ENCODE measurements at places on chromosomes 4 and X.

- DNase-seq = no peak
These were observed 388.7 kb downstream of the FAT4 start for GRCh38 chr4:125703443-125703842.

GRCh38 chr4:33625748-33626147 lies 2618.6 kb downstream of the ARAP2 start:
- no peak for DNase-seq

GRCh38 chrX:1455948-1456280 lies 3.2 kb upstream of the ASMTL start:
- DNase-seq = no peak

- DNase-seq = no peak
These were observed 100.5 kb downstream of the PRDM5 start for GRCh38 chr4:120821977-120822376.

- no peak for DNase-seq
These were observed 24.8 kb upstream of the SMARCA5 start for GRCh38 chr4:143488687-143489086.

GRCh38 chr4:99215521-99215920 lies 3.5 kb downstream of the ADH6 start:
- no peak for DNase-seq

GRCh38 chrX:115966920-115967319 lies 203.6 kb upstream of the AGTR2 start:
- DNase-seq = no peak

DNA sequence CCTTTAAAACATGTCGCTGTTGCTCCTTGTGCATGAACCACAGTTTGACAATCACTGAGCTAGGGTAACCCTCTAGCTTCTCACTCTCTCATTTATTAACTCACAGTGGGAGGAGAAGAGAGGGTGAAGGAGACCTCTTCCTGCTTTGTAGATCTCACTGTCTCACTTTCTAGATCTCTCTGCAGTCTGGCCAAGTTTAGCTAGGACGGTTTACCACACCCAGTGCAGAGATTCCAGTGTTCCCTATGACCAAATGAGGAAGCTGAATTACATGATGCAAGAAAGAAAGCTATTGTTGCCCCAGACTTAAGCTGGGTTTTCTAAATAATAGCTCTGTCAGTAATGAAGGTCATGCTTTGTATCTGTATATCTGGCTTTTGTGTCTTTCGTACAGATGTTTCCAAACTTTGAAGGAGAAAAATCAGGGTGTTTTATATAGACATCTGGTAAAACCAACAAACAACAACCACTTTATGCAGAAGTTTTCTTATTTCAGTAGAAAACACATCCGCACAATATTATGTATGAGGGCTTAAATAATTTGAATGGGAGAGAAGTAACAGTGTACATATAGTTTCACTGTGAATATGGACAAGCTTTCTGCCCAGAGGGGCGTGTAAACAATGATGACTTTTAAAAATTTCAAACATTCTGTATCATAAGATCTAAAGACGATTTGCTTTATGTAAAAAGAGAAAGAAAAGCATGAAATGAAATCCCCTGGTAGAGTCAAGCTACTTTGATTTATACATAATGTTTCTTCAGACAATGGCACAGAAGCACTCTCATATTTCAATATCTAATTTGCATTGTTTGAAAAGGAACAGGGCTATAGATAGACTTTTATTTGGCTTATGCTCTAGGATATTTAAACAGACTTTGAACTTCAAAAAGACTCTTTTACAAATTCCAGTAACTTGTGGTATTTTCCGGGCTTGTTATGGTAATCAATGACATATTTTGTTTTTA lies 582.3 kb downstream of the FSTL5 start:
- DNase-seq = no peak

GRCh38 chr4:1092026-1092982 lies 21.1 kb downstream of the RNF212 start:
- no peak for DNase-seq

- no peak for DNase-seq
These were observed 28.2 kb downstream of the CENPU start for GRCh38 chr4:184705692-184706091.

DNA sequence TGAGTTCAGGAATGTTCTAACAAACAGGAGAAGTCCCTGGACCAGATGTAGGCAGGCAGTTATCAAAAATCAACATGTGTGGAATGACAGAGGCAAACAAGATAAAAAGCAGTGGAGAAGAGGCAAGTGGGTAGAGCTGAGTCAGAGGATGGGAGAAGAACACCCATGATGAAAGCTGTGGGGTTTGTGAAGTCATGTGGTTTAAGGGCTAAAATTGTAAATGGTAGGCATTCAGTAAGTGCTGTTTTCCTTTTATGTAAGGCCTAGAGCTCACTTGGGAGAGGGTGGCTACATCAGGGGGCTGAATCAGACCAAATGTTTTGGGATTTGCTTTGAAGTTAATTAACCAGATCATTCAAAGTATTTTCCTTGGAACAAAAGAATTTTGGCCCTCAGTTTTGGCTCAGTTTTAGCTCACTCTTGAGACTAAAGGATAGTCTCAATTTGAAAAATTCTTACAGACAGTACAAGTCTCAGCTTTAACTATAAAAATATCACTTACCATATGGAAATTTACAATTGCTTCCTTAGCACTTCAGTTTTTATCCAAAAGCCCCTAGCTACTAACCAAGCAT lies 114.5 kb upstream of the PCDH7 start:
- no peak for DNase-seq

DNA sequence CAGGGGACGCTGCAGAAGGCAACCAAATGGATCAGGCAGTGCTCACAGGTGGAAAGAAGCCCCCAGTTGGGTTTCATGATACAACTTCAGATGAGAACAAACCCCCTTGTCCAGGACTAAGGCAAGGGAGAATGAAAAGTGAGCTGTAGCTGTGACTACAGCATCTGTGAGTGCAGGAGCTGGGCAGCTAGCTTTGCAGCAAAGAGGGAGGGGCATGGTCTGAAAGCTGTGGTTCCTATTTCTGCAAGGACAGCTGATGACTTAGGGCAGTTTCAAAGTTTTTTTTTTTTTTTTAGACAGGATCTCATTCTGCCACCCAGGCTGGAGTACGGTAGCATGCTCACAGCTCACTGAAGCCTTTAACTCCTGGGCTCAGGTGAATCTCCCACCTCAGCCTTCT lies 1317.4 kb upstream of the DIAPH2 start:
- DNase-seq = no peak

DNA sequence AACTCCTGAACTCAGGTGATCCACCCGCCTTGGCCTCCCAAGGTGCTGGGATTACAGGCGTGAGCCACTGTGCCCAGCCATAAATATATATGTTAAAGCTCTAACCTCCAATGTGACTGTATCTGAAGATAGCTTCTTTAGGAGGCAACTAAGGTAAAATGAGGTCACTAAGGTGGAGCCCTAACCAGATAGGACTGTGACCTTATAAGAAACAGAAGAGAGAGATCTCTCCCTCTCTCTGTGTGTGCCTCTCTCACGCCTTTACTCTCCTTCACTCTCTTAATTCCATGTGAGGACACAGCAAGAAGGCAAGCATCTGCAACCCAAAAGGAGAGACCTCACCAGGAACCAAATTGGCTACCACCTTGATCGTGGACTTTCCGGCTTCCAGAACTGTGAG lies 926 bp upstream of the MAGIX start:
- no peak for DNase-seq

DNA sequence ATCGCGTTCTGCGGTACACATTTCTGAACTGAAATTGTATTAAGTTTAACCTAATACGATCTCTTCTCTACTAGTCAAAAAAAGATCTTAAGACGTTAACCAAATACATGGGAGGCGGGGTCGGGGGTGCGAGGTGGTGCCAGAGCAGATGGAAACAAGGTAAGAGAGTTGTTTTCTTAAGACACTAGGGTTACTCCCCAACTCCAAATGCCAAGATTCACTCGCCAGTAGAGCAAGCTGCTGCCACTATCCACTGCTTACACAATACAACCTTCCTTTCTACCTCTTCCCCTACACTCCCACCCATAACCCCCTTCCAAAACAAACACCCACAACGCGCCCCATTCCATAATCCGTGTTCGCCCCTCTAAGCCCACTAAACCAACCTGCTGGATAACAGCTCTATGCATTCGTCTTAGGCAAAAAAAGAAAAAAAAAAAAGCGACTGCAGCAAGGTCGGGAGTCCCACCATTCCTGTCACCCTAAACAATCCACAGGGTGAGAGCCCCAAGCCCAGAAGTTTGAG lies 1.3 kb downstream of the LCORL start:
- no peak for DNase-seq

GRCh38 chr4:157080605-157081004 lies 4.7 kb downstream of the GLRB start:
- DNase-seq = no peak

DNA sequence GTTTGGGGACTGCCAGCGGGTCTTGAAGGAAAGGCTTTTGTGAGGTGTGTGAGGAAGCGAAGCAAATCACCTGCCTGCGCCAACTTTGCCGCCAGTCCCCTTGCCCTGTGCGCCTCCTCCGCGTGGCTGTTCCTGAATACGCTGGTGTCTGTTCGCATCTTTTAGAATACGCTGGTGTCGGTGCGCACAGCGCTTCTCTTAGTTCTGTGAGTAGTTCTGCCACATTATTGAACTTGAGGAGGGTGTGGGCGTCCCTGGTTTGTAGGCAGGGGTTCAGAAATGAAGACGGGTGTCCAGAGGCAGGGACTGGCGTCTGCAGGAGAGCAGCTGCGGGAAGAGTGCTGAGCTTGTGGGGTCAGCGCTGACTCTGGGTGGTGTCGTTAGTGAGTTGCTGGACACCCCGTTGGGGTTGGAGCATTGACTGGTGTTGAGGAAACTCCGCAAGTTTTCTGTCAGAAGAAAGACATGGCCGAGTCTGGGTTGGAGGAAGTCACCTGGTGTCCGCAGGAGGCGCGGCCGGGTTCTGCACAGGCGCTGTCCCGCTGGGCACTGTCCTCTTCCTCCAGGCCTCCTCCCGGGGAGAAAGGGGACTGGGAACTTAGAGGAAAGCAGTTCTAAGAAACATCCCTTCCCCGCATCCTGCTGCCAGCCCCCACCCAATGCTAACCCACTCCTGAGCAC lies 930 bp downstream of the ZNF718 start:
- no peak for DNase-seq

GRCh38 chr4:119131164-119131563 lies 4.5 kb upstream of the MYOZ2 start:
- DNase-seq = no peak

- DNase-seq = no peak
These were observed 8.4 kb downstream of the FBXO8 start for GRCh38 chr4:174275101-174275500.

DNA sequence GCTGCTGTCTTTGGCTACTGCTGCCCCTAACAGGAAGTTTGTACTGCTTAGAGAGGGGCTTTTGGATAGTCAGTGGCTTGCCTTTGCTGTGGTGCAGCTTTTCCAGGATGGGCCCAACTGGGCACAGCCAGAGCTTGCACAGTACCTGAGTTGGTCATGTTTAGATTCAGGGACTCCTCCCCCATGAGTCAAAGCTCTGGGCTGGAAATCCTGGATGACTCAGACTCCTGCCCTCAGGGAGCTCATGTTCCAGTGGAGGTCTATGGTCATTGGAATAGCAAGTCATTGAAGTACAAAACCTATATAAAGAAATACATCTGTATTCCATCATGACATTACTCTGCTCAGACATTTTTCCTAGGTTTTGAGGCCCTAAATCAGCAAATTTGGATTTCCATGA lies 66.7 kb upstream of the PJA1 start:
- DNase-seq = no peak

DNA sequence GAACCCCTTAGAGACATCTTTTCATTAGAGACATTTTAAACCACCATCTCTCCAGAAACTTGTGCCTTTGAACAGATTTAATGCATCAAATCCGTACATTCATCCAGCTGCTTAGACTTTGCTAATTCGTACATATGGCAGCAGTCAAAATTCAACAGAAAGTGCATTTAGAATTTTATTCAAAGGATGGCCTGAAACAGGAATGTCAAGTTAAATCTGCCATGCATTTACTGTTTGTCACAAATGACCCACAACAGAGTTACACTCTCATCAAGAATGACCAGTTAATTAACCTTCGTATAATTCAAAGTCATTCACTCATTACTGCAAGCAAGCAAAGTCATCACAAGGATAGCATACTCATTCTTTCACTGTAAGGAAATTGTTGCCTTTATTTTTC lies 284.3 kb downstream of the SLC7A11 start:
- DNase-seq = no peak

GRCh38 chr4:56764775-56765174 lies 56.7 kb downstream of the SPINK2 start:
- DNase-seq = no peak

DNA sequence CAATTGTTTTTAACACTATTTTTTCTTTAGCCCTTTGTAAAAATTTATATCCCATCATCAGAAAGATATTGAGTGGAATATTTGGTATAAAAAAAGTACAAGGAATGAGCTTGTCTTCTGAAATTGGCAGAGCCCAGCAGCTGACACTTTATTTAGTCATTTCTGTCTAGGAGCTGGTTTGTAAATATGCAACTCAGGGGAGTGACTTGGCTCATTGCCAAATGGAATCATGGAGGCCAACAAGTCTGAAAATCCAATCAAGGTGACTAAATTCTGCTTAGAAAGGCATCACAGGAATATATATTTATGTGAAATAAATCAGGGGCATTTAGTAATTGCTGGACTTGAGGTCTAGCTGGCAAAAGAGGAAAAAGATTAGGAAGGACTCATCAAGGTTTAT lies 74.4 kb downstream of the OTC start:
- no peak for DNase-seq

GRCh38 chr4:4779486-4779885 lies 80.0 kb upstream of the MSX1 start:
- no peak for DNase-seq

GRCh38 chr4:35461931-35462659 lies 782.2 kb downstream of the ARAP2 start:
- DNase-seq = no peak

DNA sequence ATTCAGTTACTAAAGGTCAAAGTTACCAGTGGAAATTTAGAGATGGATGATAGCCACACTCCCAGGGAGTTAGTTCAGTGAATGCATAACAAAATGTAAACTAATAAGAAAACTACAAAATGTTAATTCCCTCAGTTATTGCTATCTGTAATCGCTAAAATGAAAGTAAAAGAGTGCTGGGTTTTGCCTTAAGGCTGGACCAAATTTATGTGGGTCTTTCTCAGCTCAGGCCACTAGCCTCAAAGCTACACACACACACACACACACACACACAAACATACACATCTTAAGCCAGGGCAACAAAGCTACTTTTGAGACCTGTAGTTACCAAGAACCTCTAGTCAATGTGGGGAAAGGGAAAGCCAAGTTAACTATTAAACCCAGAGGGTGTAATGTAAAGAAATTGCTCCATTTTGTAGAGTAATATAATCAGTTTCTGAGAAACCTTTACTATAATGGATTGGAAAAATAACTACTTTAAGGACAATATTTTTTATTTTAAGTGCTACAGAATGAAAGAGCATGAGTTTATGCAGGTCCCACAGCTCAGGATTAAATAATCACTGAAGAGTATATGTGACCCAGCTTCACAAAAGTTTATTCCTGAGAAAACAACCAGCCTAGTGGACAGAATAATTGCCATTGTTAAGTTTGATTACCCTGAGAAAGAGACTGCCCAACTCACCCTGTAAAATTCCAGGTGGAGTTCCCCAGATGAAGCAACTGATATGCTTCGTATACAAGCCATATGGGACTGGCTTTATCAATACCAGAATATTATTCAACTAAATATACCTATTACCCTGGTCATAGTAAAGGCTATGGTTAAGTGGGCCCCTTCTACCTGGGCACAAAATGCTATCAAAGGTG lies 8.9 kb upstream of the UGT2A3 start:
- no peak for DNase-seq

GRCh38 chrX:120331116-120331515 lies 19.9 kb upstream of the TMEM255A start:
- DNase-seq = no peak

- DNase-seq = no peak
These were observed 501.3 kb upstream of the DIAPH2 start for GRCh38 chrX:96183391-96183790.
